ENCODE measurements at places on chromosomes 16 and 17.
A peak's percentile ranks its signal among the peaks of the same experiment; 100 is the strongest.

- DNase-seq: no peak
Measured at GRCh38 chr16:10612649-10613179, 32.3 kb upstream of the EMP2 start.

GRCh38 chr17:49557312-49558024 lies 18.2 kb upstream of the NXPH3 start:
- DNase-seq: no peak

GRCh38 chr17:36920032-36921005 lies 17.0 kb upstream of the LHX1 start:
- no peak for DNase-seq

- DNase-seq: peak; percentile 70
Measured at GRCh38 chr16:68229431-68230175, 6.3 kb downstream of the ESRP2 start.

GRCh38 chr17:15917021-15917437 lies 27.9 kb upstream of the ADORA2B start:
- no peak for DNase-seq

DNA sequence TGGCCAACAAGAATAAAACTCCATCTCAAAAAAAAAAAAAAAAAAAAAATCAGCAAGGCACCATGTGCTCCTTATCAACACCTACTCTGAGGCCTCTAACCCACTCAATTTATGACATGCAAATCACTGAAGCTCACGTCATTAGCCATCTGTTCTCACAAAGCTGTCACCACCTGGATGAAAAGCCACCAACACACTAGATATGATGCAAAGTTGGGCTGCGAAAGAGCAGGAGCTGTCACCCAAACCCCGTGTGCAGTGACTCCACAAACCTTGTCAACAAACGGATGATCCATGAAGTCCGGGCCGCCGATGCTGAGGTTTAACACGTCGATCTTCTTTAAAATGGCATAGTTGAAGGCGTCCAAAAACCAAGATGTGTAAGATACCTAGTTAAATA lies 25.3 kb downstream of the MBTPS1 start:
- no peak for DNase-seq

Measured in tibial artery (tissue), 4 donors.